ENCODE measurements at places on chromosomes 5 and 9.

DNA sequence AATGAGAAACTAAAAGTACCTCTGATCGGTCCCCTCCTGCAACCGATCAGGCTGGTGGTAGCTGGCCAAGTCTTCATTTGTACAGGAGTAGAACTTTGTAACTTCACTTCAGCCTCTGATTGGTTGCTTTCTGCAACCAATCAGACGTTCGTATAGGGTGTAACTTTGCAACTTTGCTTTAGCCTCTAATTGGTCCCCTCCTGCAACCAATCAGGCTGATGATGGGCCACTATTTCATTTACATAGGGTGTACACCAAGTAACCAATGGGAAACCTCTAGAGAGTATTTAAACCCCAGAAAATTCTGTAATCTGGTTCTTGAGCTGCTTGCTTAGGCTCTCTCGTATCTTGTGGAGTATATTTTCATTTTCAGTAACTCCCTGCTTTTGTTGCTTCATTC, 445.5 kb downstream of the MED10 start:
- H3K4me3 ChIP-seq, result no peak overlapping the region
- H3K27me3 ChIP-seq, result no peaks in the 10 kb centered on the region
- H3K36me3 ChIP-seq, result no peaks in the 10 kb centered on the region

GRCh38 chr9:126377176-126377509, 50.5 kb downstream of the MVB12B start:
- no peak overlapping the region for H3K27ac ChIP-seq
- peaks cover 32% of the 10 kb centered on the region for H3K4me1 ChIP-seq
- no peaks in the 10 kb centered on the region for H3K36me3 ChIP-seq

DNA sequence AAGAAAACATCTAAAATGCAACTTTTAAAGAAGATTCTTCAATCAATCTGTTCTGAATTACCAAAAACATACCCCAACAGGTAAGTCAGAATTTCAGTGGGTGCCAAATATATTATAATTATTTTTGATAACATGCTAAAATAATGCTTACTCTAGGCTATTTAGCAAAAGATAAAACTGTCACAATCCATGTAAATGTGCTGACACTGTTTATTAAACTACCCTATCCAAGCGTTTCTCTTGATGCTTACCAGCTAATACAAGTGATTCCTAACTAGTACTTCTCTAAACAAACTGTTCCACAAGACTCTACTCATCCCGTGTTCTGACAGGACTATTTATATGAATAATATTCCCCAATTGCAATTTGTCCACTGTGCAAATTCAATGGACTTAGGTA, 236.7 kb downstream of the BNC2 start:
- no peak overlapping the region for H3K4me3 ChIP-seq
- H3K27ac ChIP-seq, result no peak overlapping the region
- H3K4me1 ChIP-seq, result peaks cover 13% of the 10 kb centered on the region
- no peaks in the 10 kb centered on the region for H3K27me3 ChIP-seq
- H3K36me3 ChIP-seq, result no peaks in the 10 kb centered on the region
- DNase-seq, result no peak

DNA sequence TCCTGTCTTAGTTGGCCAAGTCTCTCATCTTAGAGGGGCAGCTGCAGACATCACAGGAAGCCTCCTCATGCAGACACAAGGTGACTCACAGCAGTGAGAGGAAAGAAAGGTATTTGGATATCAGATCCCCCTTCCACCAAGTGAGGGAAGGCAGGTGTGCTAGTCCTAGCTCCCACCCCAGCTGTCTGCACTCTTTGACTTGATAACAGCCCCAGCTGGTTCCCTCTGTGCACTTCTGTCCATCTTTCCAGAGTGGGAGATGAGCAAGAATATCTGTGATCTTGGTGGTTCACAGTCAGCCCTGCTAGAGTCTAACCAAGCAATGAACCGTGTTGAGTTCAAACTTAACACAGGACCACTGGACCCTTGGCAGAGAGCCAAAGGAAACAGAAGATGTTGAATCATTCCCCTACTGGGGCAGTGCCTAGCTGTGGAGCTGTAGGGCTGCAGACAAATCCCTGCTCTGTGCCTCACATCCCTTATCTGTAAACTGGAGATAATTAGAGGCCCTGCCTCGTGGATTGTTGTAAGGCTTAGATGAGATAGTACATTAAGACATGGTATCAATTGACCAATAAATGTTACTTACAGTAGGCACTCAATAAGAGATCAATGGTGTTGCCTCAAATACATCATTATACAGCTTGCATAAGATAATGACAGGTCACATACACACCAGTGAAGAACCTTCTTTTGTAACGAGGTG, 39.1 kb downstream of the SH3RF2 start:
- no peaks in the 10 kb centered on the region for H3K27me3 ChIP-seq
- H3K4me1 ChIP-seq, result peaks cover 33% of the 10 kb centered on the region
- H3K4me3 ChIP-seq, result no peak overlapping the region

- no peaks in the 10 kb centered on the region for H3K36me3 ChIP-seq
- peak overlapping the region; percentile 99 for H3K27ac ChIP-seq
- no peaks in the 10 kb centered on the region for H3K27me3 ChIP-seq
- H3K4me1 ChIP-seq, result peaks cover 47% of the 10 kb centered on the region
- peak overlapping the region; percentile 88 for H3K4me3 ChIP-seq
These were observed 1.5 kb downstream of the SMARCA2 start for GRCh38 chr9:2016408-2017330.

- no peak for DNase-seq
- no peaks in the 10 kb centered on the region for H3K36me3 ChIP-seq
- H3K27ac ChIP-seq, result no peak overlapping the region
- no peak overlapping the region for H3K4me3 ChIP-seq
- H3K27me3 ChIP-seq, result no peaks in the 10 kb centered on the region
These were observed 180.0 kb upstream of the DMAC1 start for GRCh38 chr9:7979611-7980010.

GRCh38 chr9:133274236-133275104, 531 bp downstream of the ABO start:
- H3K27ac ChIP-seq, result peak overlapping the region; percentile 53
- H3K27me3 ChIP-seq, result peaks cover 53% of the 10 kb centered on the region
- H3K4me1 ChIP-seq, result peaks cover 16% of the 10 kb centered on the region
- peak overlapping the region; percentile 54 for H3K4me3 ChIP-seq
- no peaks in the 10 kb centered on the region for H3K36me3 ChIP-seq

DNA sequence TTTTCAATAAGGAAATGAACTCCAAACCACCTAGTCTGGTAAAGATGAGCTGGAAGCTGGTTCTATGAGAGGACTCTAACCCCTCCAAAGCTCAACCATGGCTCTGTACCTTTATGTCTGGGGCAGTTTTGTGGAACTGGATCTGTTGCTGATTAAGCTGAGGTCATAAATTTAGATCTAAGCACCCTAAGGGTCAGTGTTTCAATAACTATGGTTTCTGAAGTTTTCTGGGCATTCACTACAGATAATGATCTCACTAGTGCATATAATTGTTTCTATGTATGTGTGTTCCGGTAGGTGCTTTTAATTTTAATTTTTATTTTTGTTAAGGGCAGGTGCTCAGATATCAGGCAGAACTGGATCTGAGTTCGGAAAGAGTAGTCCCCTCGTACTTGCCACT, 258.7 kb upstream of the PANK3 start:
- no peak overlapping the region for H3K27ac ChIP-seq
- H3K36me3 ChIP-seq, result no peaks in the 10 kb centered on the region
- H3K27me3 ChIP-seq, result no peaks in the 10 kb centered on the region
- DNase-seq, result no peak

DNA sequence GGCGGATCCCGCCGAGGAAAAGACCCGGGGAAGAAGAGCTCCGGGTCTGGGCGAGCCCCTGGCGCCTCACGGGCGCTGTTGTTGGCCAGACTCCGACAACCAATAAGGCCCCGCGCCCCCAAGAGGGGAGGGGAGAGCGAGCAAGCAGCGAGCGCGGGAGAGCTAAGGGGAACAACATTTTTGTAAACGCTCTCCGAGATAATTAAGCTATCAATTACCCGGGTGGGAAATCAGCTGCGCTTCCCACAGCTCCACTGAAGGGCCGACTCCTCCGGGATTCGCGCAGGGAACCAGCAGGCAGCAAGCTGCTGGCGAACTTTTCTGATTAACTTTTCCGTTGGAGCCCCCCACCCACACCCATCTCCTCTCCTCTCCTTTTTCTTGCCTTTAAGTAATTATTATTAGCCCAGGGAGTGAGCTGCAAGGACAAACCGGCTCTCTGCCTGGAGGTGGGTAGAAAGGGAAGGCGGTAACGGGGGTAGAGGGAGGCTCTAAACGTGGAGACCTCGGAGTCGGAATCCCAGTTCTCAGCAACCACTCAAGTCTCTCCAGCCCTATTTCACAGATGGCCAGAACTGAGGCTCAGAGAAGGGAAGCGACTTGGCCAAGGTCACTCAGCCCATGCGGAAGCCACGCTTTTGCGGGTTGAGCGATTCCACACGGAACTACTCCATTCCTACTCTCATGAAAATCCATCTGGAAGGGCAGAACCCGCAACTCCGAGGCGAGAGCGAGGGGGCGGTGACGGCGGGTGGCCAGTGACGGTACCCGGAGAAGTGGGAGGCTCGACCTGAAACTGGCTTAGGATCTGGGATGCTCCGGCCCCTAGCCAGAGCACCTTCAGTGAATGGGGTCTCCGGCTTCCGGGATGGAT, 1.3 kb downstream of the ASTN2 start:
- no peak overlapping the region for H3K27ac ChIP-seq
- peaks cover 63% of the 10 kb centered on the region for H3K27me3 ChIP-seq
- no peak for DNase-seq
- no peaks in the 10 kb centered on the region for H3K36me3 ChIP-seq

GRCh38 chr5:89421035-89421434, 538.1 kb upstream of the MEF2C start:
- H3K36me3 ChIP-seq, result no peaks in the 10 kb centered on the region
- no peak overlapping the region for H3K4me3 ChIP-seq
- peaks cover 9% of the 10 kb centered on the region for H3K4me1 ChIP-seq
- H3K27me3 ChIP-seq, result no peaks in the 10 kb centered on the region

DNA sequence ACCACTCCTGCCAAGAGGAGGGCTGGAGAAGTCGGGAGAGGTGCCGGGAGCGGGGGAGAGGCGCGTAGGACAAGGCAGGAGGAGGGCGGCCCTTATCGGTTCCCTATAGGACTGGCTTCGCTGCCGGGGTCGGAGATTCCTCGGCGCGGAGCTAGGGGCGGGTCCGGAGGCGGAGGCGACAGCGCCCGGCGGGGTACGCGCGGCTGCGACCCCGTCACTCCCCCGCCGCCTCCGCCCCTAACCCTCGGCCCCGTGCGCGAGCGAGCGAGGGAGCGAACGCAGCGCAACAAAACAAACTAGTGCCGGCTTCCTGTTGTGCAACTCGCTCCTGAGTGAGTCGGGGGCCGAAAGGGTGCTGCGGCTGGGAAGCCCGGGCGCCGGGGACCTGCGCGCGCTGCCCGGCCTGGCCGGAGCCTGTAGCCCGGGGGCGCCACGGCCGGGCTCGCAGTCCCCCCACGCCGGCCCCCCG, 2.0 kb downstream of the GLIS3 start:
- peak; percentile 85 for DNase-seq
- peaks cover 10% of the 10 kb centered on the region for H3K27me3 ChIP-seq
- H3K4me3 ChIP-seq, result peak overlapping the region; percentile 78
- H3K4me1 ChIP-seq, result peaks cover 25% of the 10 kb centered on the region
- no peaks in the 10 kb centered on the region for H3K36me3 ChIP-seq

DNA sequence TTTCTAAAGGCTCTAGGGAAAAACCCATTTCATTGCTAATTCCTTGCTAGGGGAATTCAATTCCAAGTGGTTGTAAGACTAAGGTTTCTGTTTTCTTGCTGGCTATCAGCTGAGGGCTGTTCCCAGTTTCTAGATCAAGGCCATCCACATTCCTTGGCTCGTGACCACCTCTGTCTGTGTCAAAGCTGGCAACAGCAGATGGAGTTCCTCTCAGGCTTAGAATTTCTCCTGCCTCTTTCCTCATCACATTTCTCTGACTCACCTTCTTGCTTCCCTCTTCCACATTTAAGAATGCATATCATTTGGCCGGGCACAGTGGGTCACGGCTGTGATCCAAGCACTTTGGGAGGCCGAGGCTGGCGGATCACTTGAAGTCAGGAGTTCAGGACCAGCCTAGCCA, 19.0 kb downstream of the DAB2IP start:
- DNase-seq, result no peak

GRCh38 chr5:96758621-96759020, 49.1 kb downstream of the ERAP1 start:
- no peak overlapping the region for H3K4me3 ChIP-seq
- no peaks in the 10 kb centered on the region for H3K27me3 ChIP-seq
- no peak for DNase-seq
- peaks cover 89% of the 10 kb centered on the region for H3K36me3 ChIP-seq

GRCh38 chr5:179271821-179272325, 73.4 kb downstream of the ADAMTS2 start:
- H3K4me1 ChIP-seq, result peaks cover 71% of the 10 kb centered on the region
- H3K36me3 ChIP-seq, result no peaks in the 10 kb centered on the region
- no peak overlapping the region for H3K4me3 ChIP-seq
- no peaks in the 10 kb centered on the region for H3K27me3 ChIP-seq

GRCh38 chr5:76735762-76736545, 20.0 kb downstream of the F2R start:
- no peaks in the 10 kb centered on the region for H3K27me3 ChIP-seq
- H3K27ac ChIP-seq, result no peak overlapping the region
- H3K36me3 ChIP-seq, result peaks cover 12% of the 10 kb centered on the region
- peaks cover 4% of the 10 kb centered on the region for H3K4me1 ChIP-seq
- DNase-seq, result no peak

- no peaks in the 10 kb centered on the region for H3K36me3 ChIP-seq
- no peaks in the 10 kb centered on the region for H3K4me1 ChIP-seq
- H3K27ac ChIP-seq, result no peak overlapping the region
These were observed 125.5 kb upstream of the DAP start for GRCh38 chr5:10886497-10886896.

DNA sequence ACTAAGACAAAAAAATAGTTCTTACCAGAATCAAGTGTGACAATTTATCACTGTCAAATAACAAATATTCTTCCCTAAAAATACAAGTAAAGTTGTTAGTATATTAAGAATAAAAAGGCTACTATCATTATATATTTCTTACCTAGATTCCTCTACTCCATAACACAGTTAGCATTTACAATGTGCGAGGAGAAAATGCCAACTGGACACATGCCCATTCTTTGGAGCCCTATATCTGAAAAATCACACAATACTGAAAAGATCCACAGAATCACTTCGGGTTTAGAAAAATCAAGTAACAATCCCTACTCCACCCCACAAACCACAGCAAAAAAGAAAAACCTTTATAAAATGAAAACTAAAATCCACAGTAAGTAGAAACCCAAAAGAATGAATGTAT, 70.9 kb downstream of the PKD2L2 start:
- no peaks in the 10 kb centered on the region for H3K27me3 ChIP-seq
- DNase-seq, result no peak
- H3K4me3 ChIP-seq, result no peak overlapping the region
- no peak overlapping the region for H3K27ac ChIP-seq
- H3K4me1 ChIP-seq, result no peaks in the 10 kb centered on the region
- H3K36me3 ChIP-seq, result peaks cover 31% of the 10 kb centered on the region

DNA sequence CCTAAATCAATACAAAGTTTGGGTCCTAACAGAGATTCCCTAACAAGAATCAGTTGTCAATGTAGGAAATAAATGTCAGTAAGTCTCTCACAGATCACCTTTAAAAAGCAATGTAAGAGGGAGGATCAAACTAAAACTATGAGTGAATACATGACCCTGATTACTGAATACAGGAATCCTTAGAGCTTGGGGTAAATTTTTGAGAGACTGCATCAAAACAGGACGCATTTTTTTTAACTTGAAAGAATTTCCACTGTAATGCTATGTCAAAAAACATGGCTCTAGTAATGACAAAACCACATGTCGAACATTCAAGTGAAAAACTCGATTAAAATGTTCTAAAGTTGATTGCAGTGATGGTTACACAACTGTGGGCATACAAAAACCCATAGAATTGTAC, 21.9 kb downstream of the ZDHHC21 start:
- no peaks in the 10 kb centered on the region for H3K27me3 ChIP-seq
- H3K4me1 ChIP-seq, result no peaks in the 10 kb centered on the region
- H3K27ac ChIP-seq, result no peak overlapping the region
- H3K4me3 ChIP-seq, result no peak overlapping the region
- DNase-seq, result no peak
- H3K36me3 ChIP-seq, result peaks cover 4% of the 10 kb centered on the region

Measured in suprapubic skin (tissue), 4 donors.